SJSA1 (cell line): ENCODE measurements at places on chromosomes 5 and 9.

DNA sequence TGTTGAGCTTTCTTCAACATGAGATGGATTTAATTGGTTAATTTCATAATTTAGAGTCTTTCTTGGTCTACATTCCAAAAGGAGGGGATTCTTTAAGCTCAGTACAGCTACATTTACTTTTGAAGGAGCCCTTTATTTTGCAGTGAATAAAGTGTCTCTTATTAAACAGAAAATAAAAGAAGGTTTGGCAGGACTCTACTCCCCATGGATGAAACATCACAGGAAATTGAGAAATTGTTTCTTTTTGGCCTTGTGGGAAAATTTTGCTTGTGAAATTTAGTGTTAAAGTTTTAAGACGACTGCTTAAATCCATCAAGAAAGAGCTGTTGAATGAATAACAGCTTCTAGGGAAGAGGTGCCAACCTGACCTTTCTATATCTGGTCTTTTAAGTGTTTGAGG is 187.7 kb downstream of the NTRK2 start:
- no peaks in the 10 kb centered on the region for H3K27me3 ChIP-seq
- H3K4me1 ChIP-seq: peaks cover 3% of the 10 kb centered on the region; the same call in 1 of the 2 replicates
- H3K36me3 ChIP-seq: no peaks in the 10 kb centered on the region
- no peak overlapping the region for H3K4me3 ChIP-seq
- no peak for DNase-seq
- no peak overlapping the region for H3K27ac ChIP-seq

- DNase-seq: no peak
- H3K27me3 ChIP-seq: no peaks in the 10 kb centered on the region
- H3K36me3 ChIP-seq: no peaks in the 10 kb centered on the region
- no peak overlapping the region for H3K27ac ChIP-seq
- no peak overlapping the region for H3K4me3 ChIP-seq
- H3K4me1 ChIP-seq: peaks cover 14% of the 10 kb centered on the region
Observed at GRCh38 chr9:69131682-69132081, 42.4 kb upstream of the TJP2 start.

DNA sequence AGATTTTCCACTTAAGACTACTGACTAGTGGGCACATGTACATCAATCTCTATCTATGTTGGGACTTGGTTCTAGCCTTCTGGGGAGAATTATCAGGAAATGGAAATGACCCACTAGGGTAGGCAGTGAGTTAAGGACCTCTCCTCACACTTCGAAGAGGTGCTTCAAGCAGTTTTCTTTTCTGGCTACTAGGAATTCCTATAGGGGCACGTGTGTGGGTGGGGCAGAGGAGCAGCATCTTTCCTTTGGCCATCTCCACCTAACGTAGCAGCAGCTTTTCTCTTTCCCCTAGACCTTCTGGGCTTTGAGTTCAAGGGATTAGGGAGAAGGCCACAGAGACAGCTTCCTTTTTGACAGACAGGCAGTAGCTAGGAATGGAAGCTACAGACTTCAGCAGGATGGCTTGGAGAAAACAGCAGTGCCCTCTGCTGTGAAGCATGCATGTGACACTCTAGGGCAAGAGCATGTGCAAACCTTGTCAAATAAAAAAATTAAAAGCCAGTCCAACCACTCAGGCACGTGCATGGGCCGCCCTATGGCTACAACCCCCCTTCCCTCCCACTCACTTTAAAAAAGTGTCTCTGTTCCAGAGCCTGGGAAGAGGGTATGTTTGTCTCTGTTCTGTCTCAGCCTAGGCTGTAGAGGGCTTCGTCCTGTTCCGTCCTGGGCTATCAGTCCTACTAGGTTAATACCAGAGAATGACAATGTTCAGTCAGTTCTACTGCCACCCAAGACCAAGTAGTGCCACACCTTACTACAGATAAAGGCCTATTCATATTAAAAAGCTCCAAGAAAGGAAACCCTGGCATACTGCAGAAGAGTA is 8.7 kb upstream of the GFRA3 start:
- no peak for DNase-seq
- no peak overlapping the region for H3K4me3 ChIP-seq
- H3K36me3 ChIP-seq: peaks cover 33% of the 10 kb centered on the region

GRCh38 chr5:37662362-37662761 is 177.5 kb downstream of the GDNF start:
- H3K36me3 ChIP-seq: no peaks in the 10 kb centered on the region
- DNase-seq: no peak
- peaks cover 27% of the 10 kb centered on the region for H3K4me1 ChIP-seq

- no peak for DNase-seq
- no peaks in the 10 kb centered on the region for H3K36me3 ChIP-seq
Observed at GRCh38 chr9:96073531-96074480, 198.3 kb downstream of the ERCC6L2 start.

GRCh38 chr5:76356887-76357286 is 46.2 kb upstream of the IQGAP2 start:
- H3K4me1 ChIP-seq: no peaks in the 10 kb centered on the region
- H3K27me3 ChIP-seq: no peaks in the 10 kb centered on the region
- DNase-seq: no peak
- no peaks in the 10 kb centered on the region for H3K36me3 ChIP-seq

DNA sequence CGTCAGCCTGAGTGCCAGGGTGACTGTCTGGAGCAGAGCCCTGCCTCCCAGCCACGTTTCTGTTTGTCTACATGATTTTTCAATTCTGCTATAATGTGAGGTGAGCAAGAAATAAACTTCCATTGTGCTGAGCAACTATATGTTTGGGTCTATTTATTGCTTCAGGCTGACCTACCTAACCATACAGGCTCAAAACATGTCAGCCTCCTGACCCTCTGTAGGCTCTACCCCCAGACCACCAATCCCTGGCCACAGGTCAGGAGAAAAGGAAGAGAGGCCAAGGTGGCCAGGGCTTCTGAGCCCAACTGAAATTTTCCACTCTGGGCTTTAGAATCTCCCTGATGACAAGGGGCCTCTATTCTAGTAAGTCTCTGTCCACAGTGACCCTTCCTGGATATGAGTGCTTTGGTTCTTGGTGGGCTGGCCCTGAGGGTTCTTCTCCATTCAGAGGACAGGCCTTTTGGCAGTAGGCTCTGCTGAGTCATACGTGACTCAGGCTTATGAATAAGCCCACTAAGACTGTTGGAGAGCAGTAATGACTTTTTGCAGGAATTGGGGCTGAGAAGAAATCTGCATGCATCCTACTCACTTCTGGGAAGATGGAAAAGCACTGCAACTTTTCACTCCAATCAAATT is 117.2 kb upstream of the TBCA start:
- H3K4me3 ChIP-seq: no peak overlapping the region
- peaks cover 30% of the 10 kb centered on the region for H3K4me1 ChIP-seq
- DNase-seq: peak; percentile 92
- H3K27ac ChIP-seq: peak overlapping the region; percentile 76

DNA sequence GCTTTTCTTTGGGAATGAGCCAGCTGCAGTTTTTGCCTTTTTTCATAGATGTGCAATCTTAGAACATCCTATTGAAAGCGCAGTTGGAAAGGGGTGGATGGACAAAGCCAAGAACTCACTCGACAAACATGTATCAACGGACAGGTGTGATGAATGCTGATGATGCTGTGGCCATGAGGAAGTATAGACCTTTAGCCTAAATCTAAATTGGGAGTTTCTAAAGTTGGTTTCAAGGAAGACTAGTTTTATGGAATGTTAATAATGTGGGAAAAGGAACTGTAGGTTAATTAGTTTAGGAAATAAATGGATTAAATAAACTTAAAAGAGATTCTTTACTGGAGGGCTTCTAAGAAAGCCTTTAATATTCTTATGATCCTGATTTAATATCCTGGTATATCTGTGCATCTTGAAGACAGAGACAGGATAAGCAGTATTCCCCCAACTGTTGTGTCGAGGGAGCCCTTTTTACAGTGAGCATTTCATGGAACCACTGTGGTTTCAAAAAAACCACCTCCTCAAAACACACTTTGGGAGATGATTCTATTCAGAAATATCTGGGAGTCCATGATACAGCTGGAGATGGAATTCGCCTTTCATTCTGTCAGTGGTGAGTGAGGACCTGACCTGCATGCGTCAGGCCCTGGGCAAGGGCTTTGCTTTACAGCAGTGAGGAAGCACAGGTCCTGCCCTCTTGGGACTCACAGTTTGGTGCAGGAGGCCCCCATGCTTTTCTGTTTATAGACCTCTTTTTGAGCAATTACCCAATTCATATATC is 82.6 kb downstream of the AOPEP start:
- peaks cover 20% of the 10 kb centered on the region; the same call in 1 of the 2 replicates for H3K36me3 ChIP-seq
- H3K4me3 ChIP-seq: no peak overlapping the region

GRCh38 chr5:31433229-31433628 is 98.7 kb downstream of the DROSHA start:
- no peak overlapping the region for H3K4me3 ChIP-seq
- no peak overlapping the region for H3K27ac ChIP-seq
- DNase-seq: no peak
- no peaks in the 10 kb centered on the region for H3K4me1 ChIP-seq
- H3K36me3 ChIP-seq: no peaks in the 10 kb centered on the region

- H3K4me3 ChIP-seq: no peak overlapping the region
- DNase-seq: no peak
- no peaks in the 10 kb centered on the region for H3K36me3 ChIP-seq
- peaks cover 3% of the 10 kb centered on the region; the same call in 1 of the 2 replicates for H3K27me3 ChIP-seq
Observed at GRCh38 chr5:122394284-122394930, 82.4 kb downstream of the SNCAIP start.

DNA sequence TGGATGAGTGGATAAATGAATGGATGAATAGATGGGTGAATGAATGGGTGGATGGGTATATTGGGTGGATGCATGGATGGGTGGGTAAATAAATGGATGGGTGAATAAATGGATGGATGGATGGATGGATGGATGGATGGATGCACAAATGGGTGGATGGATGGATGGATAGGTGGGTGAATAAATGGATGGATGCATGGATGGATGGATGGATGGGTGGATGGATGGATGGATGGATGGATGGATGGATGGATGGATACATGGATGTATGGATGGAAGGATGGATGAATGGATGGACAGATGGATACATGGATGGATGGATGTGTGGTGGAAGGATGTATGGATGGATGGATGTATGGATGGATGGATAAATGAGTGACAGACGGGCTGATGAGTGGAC is 113.5 kb upstream of the SARDH start:
- no peak for DNase-seq
- no peaks in the 10 kb centered on the region for H3K27me3 ChIP-seq
- no peak overlapping the region for H3K4me3 ChIP-seq
- H3K4me1 ChIP-seq: no peaks in the 10 kb centered on the region
- H3K36me3 ChIP-seq: peaks cover 36% of the 10 kb centered on the region

- H3K4me3 ChIP-seq: no peak overlapping the region
- H3K27me3 ChIP-seq: peaks cover 50% of the 10 kb centered on the region
- no peak for DNase-seq
- H3K36me3 ChIP-seq: no peaks in the 10 kb centered on the region
Observed at GRCh38 chr5:133326361-133326760, 274.5 kb downstream of the HSPA4 start.

DNA sequence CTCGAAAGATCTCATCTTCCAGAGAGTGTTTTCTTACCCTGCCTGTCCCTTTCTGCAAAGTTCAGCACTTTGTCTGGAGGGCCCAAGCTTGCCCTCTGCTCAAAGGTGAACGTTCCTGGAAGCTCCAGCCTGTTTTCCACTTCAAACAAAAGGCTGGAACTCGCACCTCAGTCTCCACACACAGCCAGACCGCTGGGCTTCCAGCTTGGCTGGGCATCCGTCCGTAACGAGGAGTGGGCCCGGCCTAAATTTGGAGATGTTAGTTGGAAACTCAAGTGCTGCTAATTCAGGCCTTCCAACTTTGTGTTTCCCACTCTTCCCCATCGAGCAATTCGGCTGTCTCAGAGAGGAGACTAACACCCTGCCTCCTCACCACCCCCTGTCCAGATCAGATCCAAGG is 35.1 kb downstream of the FGF18 start:
- H3K4me1 ChIP-seq: peaks cover 11% of the 10 kb centered on the region
- H3K27ac ChIP-seq: no peak overlapping the region
- H3K27me3 ChIP-seq: no peaks in the 10 kb centered on the region; the same call in 1 of the 2 replicates
